Iris pigment epithelial cell (primary cell): ENCODE measurements at places on chromosomes 16 and 17.

- DNase-seq, result no peak
These were observed 197.1 kb upstream of the RPL38 start for GRCh38 chr17:74006371-74006770.

GRCh38 chr17:253091-253846 lies 71.8 kb upstream of the DOC2B start:
- DNase-seq, result no peak

DNA sequence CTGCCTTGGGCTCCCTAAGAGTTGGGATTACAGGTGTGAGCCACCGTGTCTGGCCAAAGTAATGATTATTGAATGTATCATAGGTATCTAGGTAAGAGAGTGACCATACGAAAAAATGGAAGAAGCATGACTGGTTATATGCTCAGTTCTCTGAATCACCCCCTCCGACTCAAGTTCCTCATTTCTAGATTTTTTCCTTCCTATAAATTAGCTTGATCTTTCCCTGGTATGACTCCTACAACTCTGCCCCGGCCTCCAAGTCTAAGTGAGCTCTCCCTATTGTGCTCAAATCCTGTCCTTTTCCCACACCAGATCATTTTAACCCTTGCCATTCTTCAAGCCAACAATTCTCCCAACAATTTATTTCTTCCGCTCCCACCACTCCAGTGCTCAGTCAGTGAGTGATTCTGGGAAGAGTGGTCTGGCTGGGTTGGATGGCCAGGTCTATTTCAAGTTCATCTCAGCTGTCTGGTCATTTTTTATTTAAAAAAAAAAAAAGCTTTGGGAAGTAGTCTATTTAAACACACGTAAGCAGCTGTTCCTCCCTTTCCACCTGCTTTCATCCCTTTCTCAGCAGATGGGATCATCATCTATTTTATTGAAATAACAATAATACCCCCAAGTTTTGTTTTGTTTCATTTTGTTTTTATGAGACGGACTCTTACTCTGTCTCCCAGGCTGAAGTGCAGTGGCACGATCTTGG lies 120.2 kb upstream of the HS3ST2 start:
- no peak for DNase-seq

DNA sequence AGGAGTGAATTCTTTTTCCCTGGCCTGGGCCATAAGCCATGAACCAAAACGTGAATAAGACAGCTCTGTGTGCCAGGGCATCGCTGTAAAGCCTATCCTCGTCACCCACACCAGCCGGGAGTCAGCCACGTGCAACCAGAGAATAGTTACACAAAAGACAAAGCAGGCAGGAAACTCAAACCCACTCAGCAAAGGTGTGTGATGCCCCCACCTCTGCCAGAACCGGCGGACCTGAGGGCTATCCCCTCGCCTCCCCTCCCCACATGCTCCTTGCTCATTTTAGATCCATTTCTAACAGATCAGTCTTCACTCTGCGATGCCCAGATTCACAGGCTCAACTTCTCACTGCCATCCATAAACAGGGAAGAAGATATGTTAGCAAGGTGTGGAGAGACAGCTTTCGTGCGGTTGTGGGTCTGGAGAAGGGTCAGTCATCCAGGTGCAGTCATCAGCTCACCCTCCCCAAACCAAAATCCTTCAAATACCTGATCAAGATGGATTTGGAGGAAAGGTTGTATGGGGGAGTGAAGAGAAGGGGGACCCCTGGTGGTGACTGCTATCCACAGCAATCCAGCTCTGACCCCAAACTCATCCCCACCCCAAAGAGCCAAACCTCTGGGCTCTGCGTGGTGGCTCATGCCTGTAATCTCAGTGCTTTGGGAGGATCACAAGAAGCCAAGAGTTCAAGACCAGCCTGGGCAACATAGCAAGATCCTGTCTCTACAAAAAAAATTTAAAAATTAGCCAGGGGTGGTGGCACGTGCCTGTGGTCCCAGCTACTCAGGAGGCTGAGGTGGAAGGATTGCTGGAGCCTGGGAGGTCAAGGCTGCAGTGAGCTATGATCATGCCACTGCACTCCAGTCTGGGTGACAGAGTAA lies 219.2 kb downstream of the C16orf78 start:
- DNase-seq, result peak; percentile 16

- no peak for DNase-seq
These were observed 94.8 kb upstream of the CBX4 start for GRCh38 chr17:79933863-79934652.

- DNase-seq, result peak; percentile 3
These were observed 675.3 kb downstream of the MAF start for GRCh38 chr16:78925083-78925767.

- DNase-seq, result no peak
These were observed 551 bp downstream of the WDR81 start for GRCh38 chr17:1724869-1725641.

- DNase-seq, result no peak
These were observed 9.3 kb downstream of the DPEP2 start for GRCh38 chr16:67990018-67990386.

DNA sequence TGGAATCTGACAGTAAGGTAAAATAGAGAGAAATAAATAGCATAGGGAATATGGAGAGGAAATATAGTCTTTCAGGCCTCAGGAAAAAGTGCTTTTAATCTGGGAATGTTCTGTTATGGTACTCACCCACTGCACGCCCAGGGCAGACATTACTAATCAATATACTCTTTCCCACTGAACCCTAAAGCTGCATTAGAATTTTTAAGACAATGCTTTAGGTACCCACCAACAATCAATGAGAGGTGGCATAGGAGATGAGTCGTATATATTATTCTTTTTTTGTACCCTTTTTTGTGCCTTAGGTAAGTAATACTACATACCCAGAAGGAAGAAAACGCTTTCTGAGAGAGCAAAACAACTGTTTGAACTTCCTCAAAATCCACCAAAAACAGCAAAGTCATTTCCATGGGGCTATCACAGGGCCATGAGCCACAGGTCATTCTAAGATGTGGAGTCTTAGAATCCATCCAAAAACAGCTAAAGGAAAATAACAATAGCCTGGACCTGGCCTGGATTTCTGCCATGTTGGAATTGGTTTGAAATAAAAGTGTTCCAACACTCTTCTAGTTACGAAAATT lies 542.1 kb downstream of the XYLT1 start:
- DNase-seq, result no peak

DNA sequence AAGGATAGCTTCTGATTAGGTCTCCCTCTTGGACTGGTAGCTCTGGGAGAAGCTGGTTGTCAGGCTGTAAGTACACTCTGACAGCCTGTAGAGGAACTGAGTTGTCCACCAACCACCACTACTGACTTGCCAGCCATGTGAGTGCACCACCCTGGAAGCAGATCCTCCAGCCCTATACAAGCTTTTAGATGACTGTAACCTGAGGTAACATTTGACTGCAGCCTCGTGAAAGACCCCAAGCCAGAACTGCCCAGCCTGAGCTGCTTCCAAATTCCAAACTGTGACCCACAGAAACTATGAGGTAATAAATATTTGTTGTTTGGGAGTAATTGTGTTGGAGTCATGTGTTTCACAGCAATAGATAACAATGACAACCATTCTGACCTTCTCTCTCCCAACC lies 30.8 kb upstream of the DYNLL2 start:
- DNase-seq, result no peak

DNA sequence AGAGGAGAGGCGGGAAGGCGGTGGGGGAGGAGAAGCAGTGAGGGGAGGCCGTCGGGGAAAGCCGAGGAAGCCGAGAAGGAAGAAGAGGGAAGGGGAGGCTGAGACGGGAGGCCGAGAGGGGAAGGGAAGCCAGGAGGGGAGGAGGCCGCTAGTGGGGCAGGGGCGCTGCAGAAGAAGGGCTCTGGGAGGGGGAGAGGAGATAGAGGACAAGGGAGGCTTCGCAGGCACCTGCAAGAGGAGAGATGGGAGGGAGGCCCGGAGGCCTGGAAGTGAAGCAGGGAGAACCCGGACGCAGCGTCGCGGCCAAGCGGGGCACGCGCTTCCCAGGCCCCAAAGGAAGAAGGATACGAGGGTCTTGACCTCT lies 2.3 kb downstream of the C17orf58 start:
- no peak for DNase-seq

- no peak for DNase-seq
These were observed 6.7 kb downstream of the CBX8 start for GRCh38 chr17:79789943-79790804.

- peak; percentile 91 for DNase-seq
These were observed 247.4 kb downstream of the PRKCA start for GRCh38 chr17:66549731-66550207.

DNA sequence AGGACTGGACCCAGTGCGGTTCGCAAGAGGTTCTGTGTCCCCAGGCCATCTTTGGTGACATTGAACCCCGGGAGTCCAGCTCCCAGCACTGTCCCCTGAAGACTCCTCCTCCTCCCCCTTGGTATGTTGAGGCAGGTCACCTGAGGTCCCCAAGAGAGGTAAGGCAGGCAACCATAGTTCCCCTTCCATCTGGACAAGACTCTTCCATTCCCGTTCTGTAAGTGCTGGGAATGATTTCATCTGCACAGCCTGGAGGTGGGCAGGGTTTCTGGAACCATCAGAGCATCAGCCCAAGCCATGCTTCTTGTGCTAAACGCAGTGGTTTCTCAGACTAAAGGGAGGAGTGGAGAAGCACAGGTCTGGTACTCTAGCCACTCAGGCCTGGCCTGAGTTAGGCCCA lies 24.9 kb downstream of the COPZ2 start:
- DNase-seq, result no peak

DNA sequence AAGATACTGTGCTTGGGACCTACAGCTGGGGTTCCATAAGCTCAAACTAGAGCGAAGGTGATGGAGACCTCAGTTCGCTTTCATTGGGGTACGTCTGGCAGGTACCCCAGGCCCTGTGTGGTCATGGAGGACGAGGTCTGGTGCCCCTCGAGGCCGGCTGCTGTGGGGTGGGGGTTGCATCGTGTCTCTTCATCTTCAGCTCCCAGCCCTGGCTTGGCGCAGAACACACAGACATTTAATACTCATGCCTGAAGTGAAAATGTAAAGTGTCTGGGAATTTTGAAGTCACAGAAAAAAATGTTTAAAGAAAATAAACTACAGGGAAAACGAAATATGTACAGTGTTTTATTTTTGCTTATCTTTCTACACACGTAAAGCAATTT lies 80.5 kb downstream of the TBC1D16 start:
- no peak for DNase-seq

- DNase-seq, result no peak
These were observed 83.0 kb upstream of the CDC42EP4 start for GRCh38 chr17:73394512-73395450.

DNA sequence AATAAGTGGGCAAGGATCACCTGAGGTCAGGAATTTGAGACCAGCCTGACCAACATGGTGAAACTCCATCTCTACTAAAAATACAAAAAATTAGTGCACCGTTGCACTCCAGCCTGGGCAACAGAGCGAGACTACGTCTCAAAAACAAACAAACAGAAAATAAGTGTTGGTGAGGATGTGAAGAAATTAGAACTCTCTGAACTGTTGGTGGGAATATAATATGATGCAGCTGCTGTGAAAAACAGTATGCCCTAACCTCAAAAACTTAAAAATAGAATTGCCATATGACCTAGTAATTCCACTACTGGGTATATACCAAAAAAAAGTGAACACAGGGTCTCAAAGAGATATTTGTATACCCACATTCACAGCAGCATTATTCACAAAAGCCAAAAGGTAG lies 26.1 kb downstream of the GLG1 start:
- DNase-seq, result no peak

DNA sequence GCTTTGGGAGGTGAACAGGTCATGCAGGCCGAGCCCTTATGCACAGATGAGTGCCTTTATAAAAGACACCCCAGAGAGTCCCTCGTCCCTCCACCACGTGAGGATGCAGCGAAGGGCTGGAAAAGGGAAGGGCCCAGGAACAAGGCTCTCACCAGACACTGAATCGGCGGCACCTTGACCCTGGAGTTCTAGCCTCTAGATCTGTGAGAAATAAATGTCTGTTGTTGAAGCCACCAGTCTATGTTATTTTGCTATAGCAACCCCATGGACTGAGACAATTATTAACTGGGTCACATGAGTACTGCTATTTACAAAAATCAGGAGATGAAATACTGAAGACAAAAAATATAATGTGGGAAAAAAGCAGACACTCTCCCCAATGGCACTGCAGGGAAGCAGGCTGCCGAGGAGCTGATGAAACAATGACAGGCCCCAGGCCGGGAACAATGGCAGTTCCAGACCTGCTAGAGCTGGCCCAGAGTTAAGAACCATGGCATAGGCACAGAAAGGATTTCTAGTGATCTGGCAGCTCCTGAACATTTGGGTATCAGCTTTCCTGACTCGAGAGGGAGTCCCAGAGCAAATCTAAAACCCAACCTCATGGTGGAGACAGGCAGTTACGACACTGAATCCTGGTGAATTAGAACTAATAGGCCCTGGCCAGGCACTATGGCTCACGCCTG lies 17.8 kb upstream of the GGA2 start:
- DNase-seq, result no peak

DNA sequence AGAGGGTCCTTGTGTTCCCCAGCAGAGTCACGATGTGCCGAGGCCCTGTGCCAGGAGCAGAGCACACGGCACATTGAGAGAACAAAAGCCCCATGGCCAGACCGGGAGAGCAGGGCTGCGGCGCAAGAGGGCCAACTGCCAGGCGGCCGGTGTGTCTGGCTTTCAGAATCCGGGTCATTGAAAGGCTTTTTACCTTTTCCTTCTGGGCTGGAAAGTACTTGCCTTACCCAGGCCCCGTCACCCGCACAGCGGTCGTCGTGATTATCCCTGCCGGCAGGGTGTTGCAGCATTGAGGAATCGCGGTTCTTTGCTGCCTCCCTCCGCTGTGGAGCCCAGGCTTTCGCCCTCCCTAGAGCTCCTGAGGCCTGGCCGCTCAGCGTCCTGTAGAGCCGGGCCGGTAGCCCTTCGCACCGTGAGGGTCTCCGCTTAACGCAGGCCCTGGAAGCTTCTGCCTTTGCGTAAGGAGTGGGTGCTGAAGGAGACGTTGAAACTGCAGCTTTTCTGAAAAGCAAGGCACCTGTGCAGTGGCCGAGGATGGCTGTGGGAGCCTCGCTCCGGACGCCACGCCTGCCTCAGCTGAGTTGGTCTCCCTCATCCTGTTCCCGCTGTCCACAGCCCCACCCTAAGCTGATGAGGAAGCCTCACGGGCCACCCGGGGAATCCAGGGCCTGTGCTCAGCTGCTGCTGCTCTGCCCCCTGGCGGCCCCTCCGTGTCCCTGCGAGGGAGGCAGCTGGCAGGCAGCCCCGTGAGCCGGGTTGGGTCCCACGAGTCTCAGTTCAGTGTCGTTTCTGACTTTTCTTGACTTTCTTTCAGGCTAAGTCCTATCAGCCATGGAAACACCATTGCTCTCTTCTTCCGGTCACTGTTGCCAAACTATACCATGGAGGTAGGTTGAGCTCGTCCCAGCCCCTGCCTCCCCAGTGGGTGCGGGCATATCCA lies 8.6 kb upstream of the MC1R start:
- peak; percentile 79 for DNase-seq

- no peak for DNase-seq
These were observed 19.4 kb downstream of the NOL11 start for GRCh38 chr17:67737145-67737544.
